IMR-90 (cell line): ENCODE measurements at places on chromosomes 13 and 19. TPM values are rescaled to one million over a fixed set of nuclear protein-coding genes. Genes with fewer than 3 reads are reported as not detected.

DNA sequence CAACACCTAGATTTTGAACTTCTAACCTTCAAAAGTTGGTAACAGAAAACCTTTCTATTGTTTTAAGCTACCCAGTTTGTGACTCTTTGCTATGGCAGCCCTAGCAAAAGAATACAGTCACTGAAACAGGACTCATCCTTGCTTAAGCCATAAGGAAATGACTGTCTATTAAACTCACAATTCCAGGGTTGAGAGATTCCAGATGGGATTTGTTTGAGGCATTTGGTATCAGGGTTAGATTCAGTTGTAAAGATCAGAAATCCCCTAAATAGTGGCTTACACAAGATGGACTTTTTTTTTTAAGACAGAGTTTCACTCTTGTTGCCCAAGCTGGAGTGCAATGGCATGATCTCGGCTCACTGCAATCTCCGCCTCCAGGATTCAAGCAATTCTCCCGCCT, 41.1 kb upstream of the RGCC start:
- peaks cover 2% of the 10 kb centered on the region; the same call in 1 of the 2 replicates for H3K27me3 ChIP-seq
- H3K27ac ChIP-seq: no peak overlapping the region
- no peak overlapping the region for H3K4me3 ChIP-seq
- H3K36me3 ChIP-seq: no peaks in the 10 kb centered on the region
- peak; percentile 43 for DNase-seq
- peaks cover 2% of the 10 kb centered on the region for H3K4me1 ChIP-seq

DNA sequence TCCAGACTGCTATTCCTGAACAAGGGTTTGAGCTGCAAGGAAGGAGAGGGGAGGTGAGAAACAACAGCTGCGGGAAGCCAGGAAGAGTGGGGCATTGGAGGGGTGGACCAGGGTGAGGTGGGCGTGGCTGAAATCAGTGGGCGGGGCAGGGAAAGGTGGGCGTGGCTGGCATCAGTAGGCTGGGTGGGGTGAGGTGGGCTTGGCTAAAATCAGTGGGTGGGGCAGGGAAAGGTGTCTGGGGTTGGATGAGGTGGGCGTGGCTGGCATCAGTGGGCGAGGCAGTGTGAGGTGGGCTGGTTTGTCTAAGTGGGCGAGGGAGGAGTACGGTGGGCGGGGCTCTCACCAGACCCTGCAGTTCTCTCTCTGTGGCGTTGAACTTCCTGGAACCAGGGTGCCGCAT, 87.6 kb downstream of the MUC16 start:
- DNase-seq: no peak
- H3K4me3 ChIP-seq: no peak overlapping the region
- no peaks in the 10 kb centered on the region for H3K27me3 ChIP-seq

Gene XPO4
- 3.8 and 5.0 TPM in 2 replicates for polyA plus RNA-seq

Gene HRC
- polyA plus RNA-seq: 0.03 TPM in 1 of 2 replicates, not detected in the other

DNA sequence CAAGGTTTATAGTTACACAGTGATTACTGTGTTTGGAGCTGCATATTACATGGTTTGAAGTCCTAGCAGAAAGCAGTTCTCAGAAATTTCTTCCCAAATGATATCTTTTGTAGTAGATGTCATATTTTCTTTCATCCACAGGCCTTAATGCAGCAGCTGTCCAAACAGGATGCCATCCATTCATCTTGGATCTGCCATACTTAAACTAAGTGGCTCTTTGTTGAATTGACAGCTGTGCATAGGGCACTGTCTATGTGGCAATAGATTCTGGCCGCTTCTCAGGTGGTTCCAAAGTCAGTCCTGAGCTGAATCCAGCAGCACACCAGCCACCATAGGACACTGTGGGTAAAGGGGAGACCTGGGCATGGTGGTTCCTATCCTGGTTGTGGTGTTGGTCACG, 41.6 kb upstream of the SPRY2 start:
- no peak overlapping the region for H3K27ac ChIP-seq
- no peak for DNase-seq
- H3K4me1 ChIP-seq: no peaks in the 10 kb centered on the region

DNA sequence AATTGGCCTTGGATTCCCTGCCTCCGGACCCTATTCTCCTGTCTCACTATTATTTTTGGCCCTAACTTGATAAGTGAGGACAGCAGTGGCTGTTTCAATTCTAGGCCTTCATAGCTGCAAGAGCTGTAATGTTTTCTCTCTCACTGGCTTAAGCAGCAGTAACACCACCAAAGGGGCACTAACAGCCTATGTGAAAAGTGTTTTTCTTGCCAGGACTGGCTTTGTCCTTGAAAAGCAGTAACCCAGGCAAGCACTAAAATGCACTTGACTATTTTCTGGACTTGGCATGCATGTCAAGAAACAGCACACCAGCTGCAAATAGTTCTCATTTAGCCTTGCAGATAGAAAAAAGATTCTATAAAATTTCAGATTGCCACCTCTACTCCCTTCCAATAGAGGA, 9.3 kb upstream of the FBXL3 start:
- peaks cover 3% of the 10 kb centered on the region; the same call in 1 of the 2 replicates for H3K4me1 ChIP-seq
- H3K27ac ChIP-seq: no peak overlapping the region
- no peak overlapping the region for H3K4me3 ChIP-seq
- DNase-seq: no peak

Gene C19orf67
- not detected in 2 replicates for polyA plus RNA-seq

Gene HOMER3
- 77.0 and 84.5 TPM in 2 replicates for polyA plus RNA-seq

DNA sequence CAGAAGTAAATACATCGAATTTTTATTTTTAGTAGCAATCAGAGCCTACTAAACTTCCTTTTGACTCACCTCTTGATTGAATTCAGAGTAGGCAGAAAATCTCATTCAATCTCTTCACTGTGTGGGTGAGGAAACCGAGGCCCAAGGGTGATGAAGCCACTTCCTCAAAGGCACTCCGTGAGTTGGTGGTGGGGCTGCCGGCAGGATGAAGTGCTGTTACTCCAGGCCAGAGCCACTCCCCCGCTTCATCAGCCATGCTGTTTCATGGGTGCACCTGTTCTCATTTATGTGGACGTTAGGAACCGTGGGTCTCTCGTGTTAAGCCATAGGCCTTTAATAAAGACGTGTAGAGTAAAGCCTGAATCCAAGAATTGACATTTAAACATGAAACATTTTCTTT, 13.2 kb downstream of the ING1 start:
- DNase-seq: no peak
- H3K36me3 ChIP-seq: peaks cover 6% of the 10 kb centered on the region
- 0 out of 2 replicates have a peak, but pooled peaks cover 2% of the 10 kb centered on the region for H3K4me1 ChIP-seq
- H3K4me3 ChIP-seq: no peak overlapping the region

Gene FCAR
- polyA plus RNA-seq: not detected in 2 replicates

Gene PEG3
- polyA plus RNA-seq: not detected in 2 replicates

GRCh38 chr13:26605845-26606244, 48.4 kb downstream of the WASF3 start:
- DNase-seq: no peak
- peaks cover 9% of the 10 kb centered on the region for H3K4me1 ChIP-seq

GRCh38 chr19:31742249-31742648, 393.0 kb upstream of the TSHZ3 start:
- no peak overlapping the region for H3K27ac ChIP-seq
- no peak for DNase-seq
- no peaks in the 10 kb centered on the region for H3K4me1 ChIP-seq
- no peaks in the 10 kb centered on the region for H3K27me3 ChIP-seq
- H3K4me3 ChIP-seq: no peak overlapping the region

DNA sequence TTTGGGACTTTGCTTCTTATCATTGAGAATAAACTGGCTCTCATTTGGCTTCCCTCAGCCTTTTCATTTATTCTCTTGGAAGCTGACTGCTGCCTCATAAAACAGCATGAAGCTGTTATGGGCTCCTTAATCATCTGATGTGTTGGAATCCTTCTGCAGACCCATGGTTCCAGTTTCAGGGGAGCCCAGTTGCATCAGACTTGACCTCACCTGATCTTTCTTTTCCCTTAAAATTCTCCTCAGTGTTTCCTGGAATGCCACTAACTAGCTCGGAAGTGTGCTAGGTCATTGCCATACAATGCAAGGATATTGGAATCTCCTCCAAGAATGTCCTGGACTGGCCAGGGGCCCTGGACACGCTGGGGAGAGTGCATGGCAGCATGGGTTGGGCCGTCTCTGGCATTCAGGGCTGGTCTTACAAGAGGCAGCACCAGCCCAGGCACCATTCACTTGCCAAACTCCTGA, 158.7 kb downstream of the FLT1 start:
- H3K4me1 ChIP-seq: peaks cover 29% of the 10 kb centered on the region
- H3K27me3 ChIP-seq: no peaks in the 10 kb centered on the region
- no peak overlapping the region for H3K4me3 ChIP-seq
- H3K36me3 ChIP-seq: no peaks in the 10 kb centered on the region
- H3K27ac ChIP-seq: no peak overlapping the region
- no peak for DNase-seq

GRCh38 chr19:9917321-9917720, 19.0 kb downstream of the OLFM2 start:
- H3K36me3 ChIP-seq: no peaks in the 10 kb centered on the region
- H3K27ac ChIP-seq: no peak overlapping the region
- peaks cover 10% of the 10 kb centered on the region for H3K27me3 ChIP-seq

DNA sequence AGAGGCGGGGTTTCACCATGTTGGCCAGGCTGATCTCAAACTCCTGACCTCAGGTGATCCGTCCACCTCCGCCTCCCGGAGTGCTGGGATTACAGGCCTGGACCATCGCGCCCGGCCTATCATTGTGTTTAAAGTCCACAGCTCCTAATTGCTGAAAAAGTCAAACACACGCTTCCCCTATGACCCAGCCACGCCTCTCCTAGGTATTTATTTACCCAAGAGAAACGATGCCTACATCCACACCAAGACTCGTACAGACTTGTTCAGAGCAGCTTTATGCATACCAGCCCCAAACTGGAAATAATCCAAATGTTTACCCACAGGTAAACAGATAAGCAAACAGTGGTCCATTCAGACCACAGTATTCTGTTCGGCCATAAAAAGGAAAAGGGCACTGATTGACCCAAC, 15.1 kb downstream of the ZNRF4 start:
- H3K27me3 ChIP-seq: peaks cover 31% of the 10 kb centered on the region
- H3K27ac ChIP-seq: no peak overlapping the region
- no peak overlapping the region for H3K4me3 ChIP-seq
